Activated T-cell treated with anti-CD3 and anti-CD28 coated beads, Interleukin-2, amount 50 U/mL, for 4 hours (primary cell): ENCODE measurements at places on chromosomes 16 and 17. TPM values are rescaled to one million over a fixed set of nuclear protein-coding genes. Genes with fewer than 3 reads are reported as not detected.

Gene BEAN1
- total RNA-seq, result not detected

Gene KCNH6
- not detected for total RNA-seq

Gene OR1D5
- total RNA-seq, result not detected

Gene KIF18B
- 2.4 TPM for total RNA-seq

Gene CDRT15
- total RNA-seq, result not detected

Gene BCO1
- total RNA-seq, result not detected

Gene VASN
- total RNA-seq, result 0.34 TPM

Gene RETREG3
- 27.2 TPM for total RNA-seq

Gene PDE6G
- not detected for total RNA-seq

Gene CLDN7
- 1.8 TPM for total RNA-seq
